Right lung (tissue), 10 donors: ENCODE measurements at places on chromosomes 6 and 20. TPM values are rescaled to one million over a fixed set of nuclear protein-coding genes. Genes with fewer than 3 reads are reported as not detected.

The HLA-DQB1 gene
- polyA plus RNA-seq = 4.9 TPM

The SRC gene
- polyA plus RNA-seq = 57.2 TPM

The CRISP3 gene
- 1.2 TPM for polyA plus RNA-seq

The TBX18 gene
- 0.09 TPM for polyA plus RNA-seq

The XKR7 gene
- polyA plus RNA-seq = 0.10 TPM

The TMC2 gene
- 0.17 TPM for polyA plus RNA-seq

The PDE10A gene
- polyA plus RNA-seq = 7.2 TPM

The KCNQ5 gene
- 3.4 TPM for polyA plus RNA-seq

The WFDC12 gene
- polyA plus RNA-seq = not detected

The NHLRC1 gene
- 1.9 TPM for polyA plus RNA-seq

The CALHM4 gene
- polyA plus RNA-seq = not detected

GRCh38 chr6:167308207-167308606, 16.7 kb upstream of the TTLL2 start:
- no peak for DNase-seq

GRCh38 chr6:137094411-137095008, 49.7 kb upstream of the IL20RA start:
- peak; percentile 62 for DNase-seq

- no peak for DNase-seq
Measured at GRCh38 chr6:100915876-100916275, 34.7 kb upstream of the ASCC3 start.

- no peak for DNase-seq
Measured at GRCh38 chr6:44273617-44274016, 3.4 kb downstream of the TMEM151B start.

- DNase-seq = no peak
Measured at GRCh38 chr20:38961530-38962043, 557 bp upstream of the DHX35 start.

GRCh38 chr20:40443753-40444152, 245.3 kb downstream of the MAFB start:
- DNase-seq = no peak

DNA sequence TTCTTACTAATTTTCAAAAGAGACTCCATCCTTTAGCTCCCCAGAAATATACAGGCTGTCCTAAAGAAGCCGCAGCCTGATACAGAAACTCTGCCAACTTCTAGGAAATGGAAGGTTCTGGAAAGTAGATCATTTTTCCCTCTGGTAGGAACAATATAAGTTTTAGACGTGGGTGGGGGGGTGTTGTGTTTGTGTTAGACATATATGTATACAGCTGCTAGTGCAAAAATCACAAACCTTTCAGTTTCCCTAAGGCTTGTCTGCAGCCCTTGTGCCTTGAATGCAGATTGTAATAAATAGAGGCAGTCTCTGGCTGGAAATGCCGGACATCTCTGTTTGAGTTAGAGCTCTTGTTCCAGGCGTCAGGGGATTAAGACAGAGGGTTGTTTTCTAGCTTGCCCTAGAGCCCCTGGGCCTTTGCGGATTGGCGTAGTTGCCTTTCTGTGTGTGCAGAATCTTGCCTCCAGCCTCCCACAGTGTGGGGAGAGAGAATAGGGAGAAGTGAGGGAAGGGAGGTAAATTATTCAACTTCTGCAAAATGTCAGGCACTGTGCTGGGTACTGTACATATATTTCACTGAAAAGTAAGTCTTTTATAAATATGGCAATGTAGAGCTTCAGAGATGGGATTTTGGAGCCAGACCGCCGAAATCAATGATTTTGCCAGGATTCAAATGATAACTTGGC, 269.7 kb downstream of the PRL start:
- no peak for DNase-seq

DNA sequence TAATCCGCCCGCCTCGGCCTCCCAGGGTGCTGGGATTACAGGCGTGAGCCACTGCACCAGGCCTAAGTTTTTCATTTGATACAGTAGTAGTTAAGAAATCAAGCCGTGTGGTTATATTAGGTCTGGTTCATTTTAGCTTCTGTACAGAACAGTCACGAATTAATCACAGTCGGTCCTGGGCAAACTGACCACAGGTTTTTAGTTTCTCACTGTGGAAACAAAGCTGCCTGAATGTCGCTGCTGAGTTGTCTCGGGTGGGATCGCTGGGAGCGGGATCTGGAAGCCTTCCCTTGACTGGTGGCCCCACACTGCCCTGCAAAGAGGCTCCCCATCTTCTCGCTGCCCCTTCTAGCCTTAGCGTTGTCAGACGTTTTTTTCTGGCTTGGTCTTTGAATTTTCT, 18.6 kb downstream of the UCKL1 start:
- DNase-seq = no peak

- DNase-seq = no peak
Measured at GRCh38 chr6:43222418-43223059, 6.7 kb downstream of the DNPH1 start.

DNA sequence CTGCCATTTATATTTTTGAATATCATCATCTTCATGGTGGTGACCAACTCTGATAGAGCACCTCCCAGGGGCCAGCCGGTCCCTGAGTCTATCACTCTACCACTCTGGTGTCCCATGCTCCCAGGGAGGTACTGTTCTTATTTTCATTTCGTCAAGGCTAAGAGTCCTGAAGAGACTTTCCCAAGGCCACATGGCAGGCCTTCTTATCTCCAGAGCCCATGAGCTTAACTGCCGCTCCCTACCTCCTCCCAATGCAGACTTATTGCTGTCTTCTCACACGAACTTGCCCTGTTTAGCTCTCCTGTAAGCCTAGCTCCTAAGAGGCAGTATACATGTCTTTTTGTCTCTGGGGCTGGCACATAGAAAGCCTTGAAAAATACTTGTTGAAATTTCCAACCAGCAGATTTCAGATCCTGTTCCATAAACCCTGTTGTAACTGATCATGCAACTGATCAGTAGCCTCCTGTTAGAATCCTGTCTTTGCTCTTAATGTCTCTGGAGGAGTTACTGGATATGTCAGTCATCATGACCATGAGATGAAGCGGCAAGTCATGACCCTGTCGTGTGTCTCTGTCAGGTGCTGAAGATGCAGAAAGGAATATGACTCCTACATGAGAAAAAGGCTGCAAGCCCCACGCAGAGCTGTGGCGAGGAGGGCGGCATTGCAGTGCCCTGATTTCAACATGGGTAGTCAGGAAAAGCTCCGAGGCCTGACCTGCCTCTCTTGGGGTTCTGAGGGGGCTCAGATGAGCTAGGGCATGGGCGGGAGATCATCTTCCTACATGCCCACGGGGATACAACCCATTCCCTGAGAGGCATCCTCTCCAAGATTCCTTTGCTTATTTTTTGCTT, 60.0 kb downstream of the TTI1 start:
- no peak for DNase-seq

GRCh38 chr6:154732538-154733182, 556 bp upstream of the SCAF8 start:
- no peak for DNase-seq

- DNase-seq = no peak
Measured at GRCh38 chr6:124557873-124558272, 404.4 kb upstream of the RNF217 start.

GRCh38 chr6:5403076-5403475, 141.8 kb downstream of the FARS2 start:
- no peak for DNase-seq

- DNase-seq = no peak
Measured at GRCh38 chr6:87182321-87182720, 27.0 kb downstream of the ZNF292 start.
